ENCODE measurements at places on chromosomes 13 and 19.

DNA sequence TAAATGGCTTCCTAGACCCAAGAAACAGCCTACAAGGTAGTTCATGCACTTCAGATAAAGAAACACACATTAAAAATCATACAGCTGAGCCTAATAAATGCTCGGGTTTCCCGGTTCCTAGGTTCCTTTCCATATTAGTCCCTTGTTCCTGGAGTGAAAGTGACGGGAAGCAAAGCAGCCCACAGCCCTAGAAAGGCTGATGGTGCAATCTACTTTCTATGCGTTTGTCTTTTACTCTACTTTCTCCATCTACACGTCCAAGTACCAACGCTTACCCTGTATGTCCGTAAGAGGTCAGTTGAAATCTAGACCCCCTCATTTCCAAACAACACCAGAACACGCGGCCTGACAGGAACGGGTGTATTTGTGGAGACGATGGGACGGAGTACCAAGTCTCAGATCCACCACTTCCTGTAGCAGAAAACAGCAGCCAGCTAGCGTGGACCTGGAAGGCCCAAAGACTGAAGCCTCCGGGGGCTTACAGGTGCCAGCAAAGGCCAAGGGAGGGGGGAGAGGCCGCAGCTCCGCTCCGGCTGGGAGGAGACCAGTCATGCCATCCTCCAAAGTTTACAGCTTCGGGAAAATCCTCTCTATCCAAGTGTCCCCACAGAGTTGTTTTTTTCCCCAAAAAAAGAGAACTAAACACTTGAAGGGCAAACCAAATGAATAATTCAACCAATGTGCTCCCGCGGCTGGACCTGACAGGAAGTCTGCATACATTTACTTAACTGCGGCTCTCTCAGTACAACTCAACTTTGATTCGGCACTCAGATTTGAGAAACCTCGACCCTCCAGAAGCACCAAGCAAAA, 34.1 kb downstream of the STK24 start:
- no peak for DNase-seq

DNA sequence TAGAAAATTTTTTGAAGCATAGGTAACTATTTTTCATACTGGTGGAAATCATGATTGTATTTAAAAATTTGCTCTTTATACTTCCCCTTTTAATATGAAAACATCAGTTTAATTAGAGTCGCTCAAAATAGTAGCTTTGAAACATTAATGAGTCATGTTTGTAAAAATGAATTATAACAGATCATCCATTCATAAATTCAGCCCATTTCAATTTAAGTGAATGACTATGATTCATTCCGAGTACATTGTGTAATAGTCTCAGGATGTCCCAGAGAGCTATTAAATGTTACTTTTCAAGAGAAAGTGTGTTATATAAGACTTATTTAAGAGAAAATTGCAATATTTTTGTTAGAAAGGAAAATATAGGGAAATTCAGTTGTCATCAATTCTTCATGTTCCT, 111.0 kb downstream of the FNDC3A start:
- peak; percentile 60 for DNase-seq

GRCh38 chr13:95643571-95643935, 953 bp downstream of the DZIP1 start:
- DNase-seq: no peak

GRCh38 chr13:45195421-45195820, 5.4 kb downstream of the KCTD4 start:
- DNase-seq: no peak

DNA sequence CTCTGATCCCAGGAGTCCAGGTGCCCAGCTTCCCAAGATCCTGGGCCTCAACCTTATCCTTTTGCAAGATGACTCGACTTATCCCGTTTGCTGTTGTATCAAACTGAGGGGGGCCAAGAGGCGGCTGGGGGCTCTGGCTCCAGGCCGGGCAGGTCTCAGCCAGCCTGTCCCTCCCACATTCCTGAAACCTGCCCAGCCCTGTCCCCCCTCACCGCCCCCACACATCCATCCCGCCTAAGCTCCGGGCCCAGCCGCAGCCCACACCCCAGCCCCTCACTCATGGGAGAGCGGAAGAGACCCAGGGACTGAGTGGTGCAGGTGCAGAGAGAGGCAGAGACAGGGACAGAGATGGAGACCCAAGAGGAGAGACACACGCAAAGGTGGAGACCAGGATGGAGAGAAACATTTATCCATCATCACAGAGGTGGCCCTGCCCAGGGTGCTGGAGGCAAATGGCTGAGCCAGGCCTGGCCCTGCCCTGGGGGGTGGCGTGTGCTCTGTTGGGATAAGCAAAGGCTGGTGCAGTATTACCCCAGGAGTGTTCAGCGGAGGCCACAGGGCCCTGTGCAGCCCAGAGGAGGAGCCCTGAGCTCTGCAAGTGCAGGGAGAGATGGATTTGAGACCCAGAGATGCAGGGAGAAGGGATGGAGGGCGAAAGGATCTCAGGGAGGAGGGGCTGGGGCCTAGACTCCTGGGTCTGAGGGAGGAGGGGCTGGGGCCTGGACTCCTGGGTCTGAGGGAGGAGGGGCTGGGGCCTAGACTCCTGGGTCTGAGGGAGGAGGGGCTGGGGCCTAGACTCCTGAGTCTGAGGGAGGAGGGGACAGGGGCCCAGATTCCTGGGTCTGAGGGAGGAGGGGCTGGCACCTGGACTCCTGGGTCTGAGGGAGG, 1.6 kb downstream of the BCAM start:
- no peak for DNase-seq

GRCh38 chr19:12969292-12969988, at the start of gene DAND5:
TSS of gene DAND5 (plus strand) at chr19:12969576. CDS start at chr19:12969661, 85 bp downstream.
- DNase-seq: no peak

GRCh38 chr13:114099918-114100445, 32.4 kb downstream of the RASA3 start:
- DNase-seq: no peak

GRCh38 chr13:112000888-112001287, 66.1 kb upstream of the SOX1 start:
- DNase-seq: peak; percentile 6

DNA sequence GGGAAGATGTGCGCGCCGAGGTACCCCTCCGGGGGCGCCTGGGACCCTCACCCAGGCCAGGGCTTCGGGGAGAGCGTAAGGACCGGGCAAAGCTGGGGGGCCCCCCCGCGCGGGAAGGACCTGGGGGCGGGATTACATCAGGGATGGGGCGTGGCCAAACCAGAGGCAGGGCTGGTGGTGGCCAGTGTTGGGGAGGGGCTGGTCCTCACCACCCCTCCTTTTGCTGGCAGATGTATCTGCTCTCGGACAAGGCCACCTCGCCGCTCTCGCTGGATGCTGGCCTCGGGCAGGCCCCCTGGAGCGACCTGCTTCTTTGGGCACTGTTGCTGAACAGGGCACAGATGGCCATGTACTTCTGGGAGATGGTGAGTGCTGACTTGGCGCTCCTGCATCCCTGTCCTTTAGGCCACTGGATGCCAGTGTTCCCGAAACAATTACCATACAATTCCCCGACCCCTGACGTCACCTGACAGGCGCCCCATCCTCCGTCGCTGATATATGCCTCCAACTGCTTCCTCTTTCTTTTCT, 25.3 kb downstream of the TRPM4 start:
- DNase-seq: no peak

DNA sequence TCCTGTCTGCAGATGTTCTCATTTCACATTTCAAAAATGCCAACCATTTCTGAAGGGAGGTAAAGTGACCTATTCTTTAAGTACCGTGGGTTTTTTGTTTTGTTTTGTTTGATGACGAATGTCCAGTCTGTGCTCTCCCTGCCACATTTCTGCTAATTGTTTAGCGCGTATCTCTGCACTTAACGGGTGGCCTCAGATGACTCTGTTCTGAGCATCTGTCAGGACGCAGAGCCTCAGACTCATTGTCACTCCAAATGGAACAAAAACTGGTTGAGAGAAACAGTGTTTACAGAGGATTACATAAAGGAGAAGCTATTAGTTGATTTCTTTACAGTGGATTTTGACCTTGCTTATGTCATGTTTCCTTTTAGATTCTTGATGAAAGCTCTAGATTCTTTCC, 23.7 kb downstream of the TPP2 start:
- DNase-seq: no peak

DNA sequence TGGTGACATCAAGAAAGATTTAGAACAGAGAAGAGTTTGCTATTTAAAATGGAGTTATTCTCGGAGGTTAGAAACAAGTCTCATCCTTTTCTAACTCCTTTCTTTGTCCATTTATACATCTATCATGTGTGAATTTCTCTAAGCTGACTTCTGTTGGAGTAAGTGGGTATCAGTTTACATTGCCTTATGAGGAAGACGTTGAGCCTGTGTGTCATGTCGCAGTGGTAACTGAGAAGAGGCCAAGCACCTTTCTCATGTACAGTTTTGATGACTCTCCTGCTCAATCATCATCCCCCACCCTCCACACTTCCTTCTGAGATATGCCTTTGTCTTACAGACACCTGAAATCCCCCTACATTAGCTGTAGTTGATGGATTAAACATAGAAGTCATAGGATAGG, 624.8 kb downstream of the LIG4 start:
- DNase-seq: no peak

GRCh38 chr13:38752686-38753085, 65.8 kb downstream of the FREM2 start:
- DNase-seq: no peak

DNA sequence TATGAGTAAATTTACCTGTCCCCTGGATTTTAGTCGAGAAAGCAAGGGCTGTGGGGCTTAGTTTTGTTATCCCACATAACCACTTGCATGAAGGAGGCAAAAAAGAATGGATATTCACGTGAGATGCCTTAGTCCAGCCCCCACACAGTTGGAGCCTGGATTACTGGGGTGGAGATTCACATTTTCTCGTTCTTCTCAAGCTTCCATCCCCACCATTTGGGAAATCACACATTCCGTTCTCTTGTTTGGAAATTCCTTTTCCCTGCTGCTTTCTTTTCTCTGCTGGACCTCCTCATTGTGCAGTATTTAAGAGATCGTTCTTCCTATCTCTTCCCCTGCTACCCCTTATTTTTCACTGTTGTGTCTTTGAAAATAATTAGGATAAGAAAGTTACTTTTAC, 45.1 kb upstream of the FARP1 start:
- DNase-seq: no peak

- DNase-seq: peak; percentile 67
These were observed 29.9 kb downstream of the EFNA2 start for GRCh38 chr19:1315470-1316166.

GRCh38 chr19:13976446-13976845, 24.1 kb downstream of the DCAF15 start:
- no peak for DNase-seq

DNA sequence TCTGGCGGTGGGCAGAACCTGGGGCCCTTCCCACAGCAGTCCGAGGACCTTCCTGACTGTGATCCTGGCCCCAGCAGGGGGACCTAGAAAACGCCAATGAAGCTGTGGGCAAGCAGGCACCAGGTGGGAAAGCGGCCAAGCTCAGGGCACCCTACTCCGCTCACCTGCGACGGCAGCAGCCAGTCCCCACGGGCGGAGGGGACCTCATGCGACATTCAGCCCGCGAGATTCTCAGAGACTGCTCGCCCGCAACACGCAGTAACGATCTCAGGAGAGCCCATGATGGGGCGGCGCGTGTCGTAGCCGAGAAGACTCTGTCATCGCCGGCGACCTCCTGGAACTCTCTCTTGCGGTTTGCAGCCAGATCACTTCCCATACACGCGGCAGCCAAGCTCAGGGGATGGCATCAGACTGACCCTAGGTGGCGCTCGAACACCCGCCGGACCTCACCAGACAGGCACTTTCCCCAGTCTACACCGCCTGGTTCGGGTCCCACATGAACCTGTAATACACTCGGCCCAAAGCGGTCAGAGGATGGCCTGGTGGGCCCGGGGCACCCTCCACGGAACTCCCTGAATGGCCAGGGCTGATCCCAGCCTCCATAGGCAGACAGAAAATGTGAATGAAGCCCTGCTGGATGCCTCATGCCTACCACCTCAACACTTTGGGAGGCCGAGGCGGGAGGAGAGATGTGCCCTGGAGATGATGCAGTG, 26.5 kb downstream of the MAN2B1 start:
- peak; percentile 83 for DNase-seq

DNA sequence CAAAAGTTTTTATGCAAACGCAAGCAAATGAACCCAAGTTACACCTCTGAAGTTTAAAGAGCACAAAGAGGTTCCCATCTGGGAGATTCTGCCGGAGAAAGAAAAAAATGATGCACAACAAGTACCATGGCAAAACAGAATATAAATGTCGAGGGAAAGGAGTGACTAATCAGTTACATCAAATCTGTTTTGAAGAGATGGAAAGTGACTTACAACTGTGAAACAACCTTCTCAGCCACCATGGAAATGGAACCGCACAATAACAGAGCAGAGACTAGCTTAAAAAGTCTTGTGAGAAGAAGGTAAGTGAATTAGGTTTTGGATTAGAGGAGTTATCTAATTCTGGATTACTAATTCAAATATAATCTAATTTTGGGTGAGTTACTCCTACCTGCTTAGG, 2.4 kb downstream of the HSPH1 start:
- no peak for DNase-seq

DNA sequence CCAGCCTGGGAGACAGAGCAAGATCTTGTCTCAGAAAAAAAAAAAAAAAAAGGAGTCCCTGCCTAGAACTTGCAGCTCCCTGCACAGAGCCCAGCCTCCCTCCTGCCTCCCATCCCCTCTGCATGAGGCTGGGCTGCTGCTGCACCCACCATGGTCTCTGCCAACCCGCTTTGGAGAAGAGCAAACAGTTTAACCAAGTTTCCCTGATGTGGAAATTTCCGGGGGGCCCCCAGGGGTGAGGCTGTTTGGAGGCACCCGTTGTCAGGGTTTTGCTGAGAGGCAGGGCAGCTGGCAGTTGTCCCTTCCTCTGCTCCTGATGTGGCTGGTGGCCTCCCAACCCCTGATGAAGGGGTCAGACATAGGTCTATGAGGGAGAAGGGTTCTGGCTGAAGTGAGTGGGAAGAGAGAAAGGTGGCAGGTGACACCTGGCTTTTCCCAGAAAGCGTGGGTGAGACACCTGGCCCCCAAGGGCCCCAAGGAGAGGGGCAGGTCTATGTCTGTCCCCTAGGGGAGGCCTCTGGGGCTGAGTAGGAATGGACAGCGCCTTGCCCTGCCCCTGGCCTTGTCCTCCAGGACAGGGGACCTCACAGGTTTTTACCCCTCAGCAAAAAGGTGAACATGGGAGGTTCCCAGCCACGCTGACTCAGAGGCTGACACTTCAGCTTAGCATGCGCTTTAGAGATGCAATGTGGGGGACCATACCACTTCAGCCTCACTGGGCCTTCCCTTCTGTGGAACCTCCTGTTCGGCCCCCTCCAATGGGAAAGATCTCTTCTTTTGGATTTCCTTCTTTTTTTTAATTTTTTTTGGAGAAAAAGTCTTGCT, 5.5 kb downstream of the LRP3 start:
- DNase-seq: no peak

DNA sequence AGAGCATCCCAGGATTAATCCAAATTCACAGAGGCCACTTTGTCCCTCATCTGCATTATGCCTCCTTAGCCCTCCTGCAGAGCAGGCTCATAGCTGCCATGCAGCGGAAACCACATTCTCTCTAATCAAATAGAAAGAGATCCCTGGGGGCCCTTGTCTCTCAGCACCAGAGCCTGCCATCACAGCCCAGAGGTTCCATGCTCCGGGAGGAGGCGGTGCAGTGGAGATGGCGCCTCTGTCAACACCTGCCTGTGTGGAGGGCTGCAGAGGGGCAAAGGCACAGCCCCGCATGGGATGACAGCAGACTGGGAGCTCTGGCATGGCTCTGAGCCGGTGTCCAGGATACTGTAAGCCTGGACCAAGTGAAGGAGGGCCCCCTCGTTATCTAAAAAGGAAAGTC, 111.3 kb downstream of the SLC7A1 start:
- peak; percentile 94 for DNase-seq

Data from Karpas-422 (cell line).